ENCODE measurements at places on chromosomes 4 and X.

GRCh38 chr4:62544428-62544827 lies 1344.3 kb downstream of the ADGRL3 start:
- no peak for DNase-seq

DNA sequence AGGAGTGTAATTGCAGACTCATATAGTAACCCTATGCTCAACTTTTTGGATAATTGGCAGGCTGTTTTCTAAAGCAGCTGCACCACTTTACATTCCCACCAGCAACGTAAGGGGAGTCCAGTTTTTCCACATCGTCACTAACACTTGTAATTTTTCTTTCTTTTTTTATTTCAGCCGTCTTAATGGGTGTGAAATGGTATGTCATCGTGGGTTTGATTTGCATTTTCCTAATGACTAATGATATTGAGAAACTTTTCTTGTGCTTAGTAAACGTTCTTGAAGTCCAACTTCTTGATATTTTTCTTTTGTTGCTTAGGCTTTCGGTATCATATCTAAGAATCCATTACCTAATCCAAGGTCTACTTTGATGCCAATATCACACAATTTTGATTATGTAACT lies 95.3 kb upstream of the IL1RAPL1 start:
- peak; percentile 7 for DNase-seq

GRCh38 chrX:24395775-24396174 lies 35.3 kb downstream of the SUPT20HL1 start:
- peak; percentile 81 for DNase-seq

DNA sequence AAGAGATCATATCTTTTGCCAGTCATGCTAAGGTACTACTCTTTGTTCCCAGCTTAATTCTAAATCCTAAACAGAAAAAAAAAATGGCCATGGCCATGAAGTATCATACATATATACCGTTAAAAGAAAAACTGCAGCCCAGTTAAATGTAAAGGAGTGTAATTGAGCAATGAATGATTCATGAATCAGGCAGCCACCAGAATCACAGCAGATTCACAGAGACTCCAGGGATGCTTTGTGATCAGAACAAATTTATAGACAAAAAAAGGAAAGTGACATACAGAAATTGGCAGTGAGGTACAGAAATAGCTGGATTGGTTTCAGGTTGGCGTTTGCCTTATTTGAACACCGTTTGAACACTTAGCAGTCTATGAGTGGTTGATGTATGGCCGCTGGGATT lies 42.1 kb upstream of the PDGFC start:
- peak; percentile 67 for DNase-seq

- DNase-seq = no peak
These were observed 332.7 kb downstream of the PABPC4L start for GRCh38 chr4:133868856-133869255.

DNA sequence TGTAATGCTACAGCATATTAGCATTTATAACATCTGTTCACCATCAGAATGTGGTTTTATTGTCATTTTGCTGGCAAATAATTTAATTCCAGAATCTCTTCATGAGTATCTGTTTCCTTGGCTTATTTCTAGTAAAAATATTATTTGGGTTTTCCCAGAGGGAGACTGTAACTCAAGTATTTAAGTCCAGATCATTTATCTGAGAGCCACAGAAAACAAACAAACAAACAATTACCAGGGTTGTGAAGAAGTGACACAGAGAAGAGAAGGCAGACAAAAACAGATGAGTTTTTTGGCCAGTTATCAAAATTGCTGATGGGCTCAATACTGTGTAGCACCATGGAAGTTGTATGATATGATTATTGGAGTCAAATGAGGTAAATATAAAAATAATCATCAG lies 515.1 kb downstream of the TECRL start:
- no peak for DNase-seq

DNA sequence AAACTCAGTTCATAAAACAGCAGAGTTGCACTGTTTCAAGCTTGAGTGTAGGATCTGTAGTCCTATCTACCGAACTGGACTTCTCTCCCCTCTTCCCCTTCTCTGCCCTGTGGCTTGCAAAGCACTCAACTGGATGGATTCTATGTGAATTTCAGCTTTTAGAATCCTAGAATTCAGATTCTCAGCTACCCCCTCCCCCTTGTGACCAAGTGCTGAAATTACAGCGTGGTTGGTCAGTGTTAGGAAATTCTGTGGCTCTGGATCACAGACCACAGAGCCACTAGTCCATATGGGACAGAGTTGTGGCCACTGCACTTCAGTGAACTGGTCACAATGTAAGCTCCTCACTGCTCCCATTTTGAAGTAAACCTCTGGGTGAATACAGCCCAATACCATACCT lies 64.6 kb upstream of the TRPC5 start:
- peak; percentile 0 for DNase-seq

DNA sequence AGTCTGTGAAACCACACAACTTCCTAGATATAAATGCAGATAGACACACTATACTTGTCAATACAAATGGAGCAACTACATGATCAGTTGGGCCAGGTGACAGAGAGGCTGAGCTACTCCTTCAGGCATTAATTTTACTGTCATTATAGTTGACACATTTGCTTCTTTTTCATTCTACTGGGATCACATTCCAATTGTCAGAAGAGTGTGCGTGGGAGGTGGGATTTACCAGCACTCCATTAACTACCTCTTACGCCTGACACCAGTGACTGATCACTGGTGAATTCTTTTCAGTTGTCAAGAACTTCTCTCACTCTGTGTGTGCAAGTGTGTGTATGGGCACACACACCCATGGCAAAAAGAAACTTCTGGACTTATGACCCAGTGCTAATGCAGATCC lies 94.2 kb upstream of the DIAPH2 start:
- DNase-seq = no peak

DNA sequence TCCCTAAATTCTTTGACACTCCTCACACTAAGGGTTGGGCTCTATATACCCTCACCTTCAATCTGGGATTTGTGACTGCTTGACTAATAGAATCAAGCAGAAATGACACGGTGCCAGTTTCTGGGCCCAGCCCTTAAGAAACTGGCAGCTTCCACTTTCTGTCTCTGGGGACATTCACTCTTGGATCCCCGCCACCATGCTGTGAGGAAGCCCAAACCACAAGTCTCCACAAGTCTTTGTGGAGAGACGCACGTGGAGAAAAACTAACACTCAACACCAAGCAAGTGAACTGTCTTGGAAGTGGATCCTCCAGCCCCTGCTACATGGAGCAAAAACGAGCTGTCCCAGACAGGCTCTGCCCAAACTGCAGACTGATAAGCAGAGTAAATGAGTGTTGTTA lies 1.1 kb upstream of the EDNRA start:
- peak; percentile 55 for DNase-seq

DNA sequence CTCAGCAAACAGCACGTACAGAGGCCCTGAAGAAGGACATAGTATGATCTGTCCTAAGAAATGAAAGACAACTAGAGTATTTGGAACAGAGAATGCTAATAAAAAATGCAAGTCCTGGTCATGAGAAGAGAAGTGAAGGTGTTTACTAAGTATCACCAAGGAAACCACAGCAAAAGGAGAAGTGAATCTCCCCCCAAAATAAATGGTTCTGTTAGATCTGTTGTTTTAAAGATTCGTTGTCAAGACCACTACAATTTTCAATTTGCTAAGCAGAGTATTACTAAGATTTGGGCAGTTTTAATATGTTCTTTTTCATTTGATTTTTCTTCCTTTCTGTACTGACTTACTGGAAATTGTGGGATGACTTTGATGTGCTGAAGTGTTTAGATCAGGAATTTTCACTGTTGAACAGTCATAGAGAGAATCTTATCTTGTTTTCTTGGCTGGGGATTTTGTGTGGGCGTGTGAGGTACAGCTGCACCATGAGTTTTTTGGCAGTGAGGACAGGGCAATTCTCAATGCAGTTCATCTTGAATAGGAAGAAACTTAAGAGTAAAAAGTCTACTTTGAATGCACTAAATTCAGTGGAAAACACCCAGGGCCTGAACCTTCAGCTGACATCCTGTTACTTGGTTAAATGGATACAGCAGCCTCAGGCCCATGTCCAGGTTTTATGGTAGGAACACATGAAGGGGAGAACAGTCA lies 132.2 kb downstream of the STIM2 start:
- peak; percentile 84 for DNase-seq

GRCh38 chrX:107739541-107739940 lies 36.0 kb downstream of the TSC22D3 start:
- no peak for DNase-seq

DNA sequence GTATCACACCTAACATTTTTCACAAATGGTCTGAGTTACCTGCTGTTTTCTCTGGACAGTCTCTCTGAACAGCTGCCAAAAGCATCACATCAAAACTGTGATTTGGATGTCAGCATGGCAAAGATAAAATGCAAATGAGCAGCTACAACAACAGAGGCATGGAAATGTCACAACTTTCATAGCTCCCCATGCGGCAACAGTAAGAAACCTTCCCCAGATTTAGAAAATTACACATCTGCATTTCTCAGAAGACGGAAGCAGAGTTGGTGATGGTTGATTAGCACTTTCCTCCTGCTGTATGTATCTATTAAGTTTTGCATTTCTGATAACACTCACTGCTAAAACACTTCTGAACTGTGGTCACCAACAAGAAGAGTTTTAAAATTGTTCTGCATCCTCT lies 9.7 kb downstream of the PRKG2 start:
- DNase-seq = no peak

DNA sequence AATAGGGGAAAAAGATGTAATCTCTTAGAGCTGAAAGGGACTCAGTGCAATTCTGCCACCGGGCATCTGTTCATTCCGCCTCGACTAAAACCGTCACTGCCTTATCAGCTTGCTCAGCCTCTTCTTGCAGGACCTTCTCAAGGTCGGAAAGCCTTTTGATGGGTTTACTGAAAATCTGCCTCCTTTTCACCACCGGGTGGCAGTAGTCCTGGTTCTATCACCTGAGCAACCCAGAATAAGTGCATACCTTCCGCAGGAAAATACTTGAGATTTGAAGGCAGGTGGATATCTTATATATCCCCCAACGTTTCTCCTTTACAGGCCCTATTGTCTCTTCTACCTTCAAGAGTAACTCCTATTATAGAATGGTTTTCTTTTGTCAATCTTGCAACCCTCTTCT lies 103.4 kb upstream of the PAK3 start:
- peak; percentile 25 for DNase-seq

- DNase-seq = no peak
These were observed 11.4 kb upstream of the CFAP299 start for GRCh38 chr4:80324171-80324570.

GRCh38 chrX:119756926-119757635 lies 1.3 kb upstream of the SOWAHD start:
- DNase-seq = no peak

DNA sequence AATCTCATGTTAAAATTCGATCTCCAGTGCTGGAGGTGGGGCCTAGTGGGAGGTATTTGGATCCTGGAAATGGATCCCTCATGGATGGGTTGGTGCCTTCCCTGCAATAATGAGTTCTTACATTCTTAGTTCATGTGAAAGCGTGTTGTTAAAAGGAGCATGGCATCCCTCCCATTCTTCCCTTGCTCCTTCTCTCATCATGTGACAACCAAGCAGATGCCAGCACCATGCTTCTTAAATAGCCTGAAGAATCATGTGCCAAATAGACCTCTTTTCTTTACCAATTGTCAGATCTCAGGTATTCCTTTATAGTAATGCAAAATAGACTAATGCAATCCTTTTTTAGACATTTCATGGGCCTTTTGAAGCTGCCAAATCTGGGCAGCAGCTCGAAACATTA lies 29.0 kb upstream of the CLNK start:
- DNase-seq = no peak

DNA sequence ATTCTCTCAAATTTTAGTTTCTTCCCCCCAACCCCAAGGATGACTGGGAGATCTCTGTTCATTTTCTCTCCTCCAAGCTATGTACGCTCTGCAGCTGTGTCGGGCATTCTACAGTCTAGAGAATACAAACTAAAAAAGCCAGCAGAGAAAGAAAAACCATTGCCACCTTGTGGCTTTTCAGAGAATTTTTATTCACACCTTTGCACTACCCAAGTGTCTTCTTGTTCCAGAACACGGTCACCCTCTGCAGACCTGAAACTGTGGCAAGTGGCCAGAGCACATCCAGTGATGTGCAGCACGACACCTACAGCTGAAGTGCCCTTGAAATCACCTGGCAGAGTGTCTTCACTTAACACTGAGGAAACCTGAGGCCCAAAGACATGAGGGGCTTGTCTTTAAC lies 68.6 kb downstream of the CHST7 start:
- no peak for DNase-seq

DNA sequence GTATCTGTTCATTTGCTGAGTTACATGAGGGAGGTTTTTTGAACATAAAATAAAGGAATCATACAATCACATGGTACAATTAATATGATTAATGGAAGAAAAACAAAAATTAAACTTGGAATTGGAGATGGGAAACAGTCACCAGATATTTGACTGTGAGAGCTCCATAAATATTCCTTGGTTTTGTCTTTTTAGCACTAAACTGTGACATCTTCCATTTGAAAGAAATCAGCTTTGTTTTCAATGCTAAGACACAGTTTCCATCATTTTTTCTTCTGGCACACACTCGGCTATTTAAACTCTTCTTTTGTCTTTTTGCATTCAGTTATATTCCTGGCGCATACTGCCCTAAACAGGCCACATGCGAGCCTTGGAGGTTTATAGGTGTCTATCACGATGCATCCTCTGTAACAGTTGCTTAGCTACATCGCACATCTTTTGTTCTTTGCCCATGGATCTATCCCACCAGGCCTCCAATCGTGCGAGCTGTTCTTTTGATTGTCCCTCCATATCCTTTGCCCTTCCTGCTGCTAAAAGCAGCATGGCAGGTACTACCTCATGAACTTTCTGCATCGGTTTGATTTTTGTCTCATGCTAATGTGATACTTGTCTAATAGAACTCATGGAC lies 158.3 kb downstream of the LDB2 start:
- no peak for DNase-seq

DNA sequence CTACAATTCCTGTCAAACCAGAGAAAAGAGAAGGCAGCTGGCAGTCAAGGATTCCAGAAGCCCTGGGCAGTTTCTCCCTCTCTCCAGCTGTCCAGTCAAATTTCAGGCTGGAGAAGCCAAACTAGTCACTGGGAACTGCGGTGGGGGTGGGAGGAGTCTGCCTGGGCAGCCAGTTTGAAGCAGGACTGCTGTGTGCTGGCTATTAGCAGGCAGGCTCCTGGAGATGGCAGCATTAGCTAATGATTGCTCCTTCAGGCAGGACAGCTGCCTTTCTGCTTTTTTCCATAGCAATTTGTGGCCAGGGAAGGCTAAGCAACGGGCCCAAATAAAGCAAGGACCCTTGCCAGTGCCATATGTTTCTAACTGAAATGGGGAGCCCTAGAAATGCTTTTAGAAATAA lies 44.7 kb upstream of the FGF13 start:
- peak; percentile 41 for DNase-seq

All from iris pigment epithelial cell (primary cell).